Activated B cell treated with CpG ODN at 0.5 μM for 24 hours (primary cell): ENCODE measurements at places on chromosomes 4 and X.

DNA sequence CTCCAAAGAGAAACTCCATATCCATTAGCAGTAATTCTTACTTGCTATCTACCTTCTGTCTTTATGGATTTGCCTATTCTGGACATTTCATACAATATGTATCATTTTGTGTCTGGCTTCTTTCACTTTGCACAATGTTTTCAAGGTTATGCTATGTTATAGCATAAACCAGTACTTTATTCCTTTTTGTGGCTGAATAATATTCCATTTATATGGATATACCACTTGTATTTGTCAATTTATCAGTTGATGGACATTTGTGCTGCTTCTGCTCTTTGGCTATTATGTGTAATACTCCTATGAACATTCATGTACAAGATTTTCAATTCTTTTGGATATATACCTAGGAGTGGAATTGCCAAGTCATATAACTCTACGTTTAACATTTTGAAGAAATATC lies 18.9 kb upstream of the HPSE start:
- no peak for DNase-seq

GRCh38 chrX:115364670-115365069 lies 75.2 kb downstream of the LUZP4 start:
- DNase-seq: no peak

DNA sequence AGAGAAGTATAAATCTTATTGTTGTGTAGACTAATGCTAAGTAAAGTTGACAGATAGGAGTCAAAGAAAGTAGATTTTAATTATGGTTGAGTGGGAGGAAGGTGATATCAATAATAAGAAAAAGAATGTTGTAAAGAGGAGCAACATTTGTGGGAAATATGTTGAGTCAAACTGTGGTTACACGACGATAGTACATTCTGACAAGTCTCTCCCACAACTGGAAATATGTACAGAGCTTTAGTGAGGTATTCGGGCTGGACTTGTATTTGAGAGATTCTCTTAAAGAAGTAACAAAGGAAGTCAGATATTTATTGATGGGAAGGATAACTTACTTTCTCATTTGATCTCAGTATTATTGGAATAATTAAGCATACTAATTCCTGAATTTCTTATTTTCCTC lies 525.3 kb upstream of the MAGEB2 start:
- DNase-seq: no peak

DNA sequence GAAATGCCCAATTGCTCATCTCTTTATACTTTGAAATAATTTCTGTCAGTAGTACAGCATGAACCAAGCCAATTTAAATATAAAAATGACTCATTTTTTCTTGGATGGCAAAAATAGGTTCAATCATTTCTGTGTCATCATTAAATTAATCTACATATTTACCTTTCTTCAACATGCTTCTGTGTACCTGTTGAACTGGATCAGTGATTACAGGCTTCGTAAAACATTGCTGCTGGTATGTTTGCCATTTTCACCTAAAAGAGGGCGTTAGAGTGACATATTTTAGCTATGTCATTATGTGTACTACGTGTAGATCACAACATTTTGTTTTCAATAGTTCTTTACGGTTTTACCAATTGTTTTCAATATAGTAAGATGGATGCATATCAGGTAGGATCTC lies 340.5 kb upstream of the MAOA start:
- no peak for DNase-seq

GRCh38 chr4:105710012-105710600 lies 1.5 kb downstream of the GSTCD start:
- no peak for DNase-seq
